ENCODE measurements at places on chromosomes 1 and 21.

DNA sequence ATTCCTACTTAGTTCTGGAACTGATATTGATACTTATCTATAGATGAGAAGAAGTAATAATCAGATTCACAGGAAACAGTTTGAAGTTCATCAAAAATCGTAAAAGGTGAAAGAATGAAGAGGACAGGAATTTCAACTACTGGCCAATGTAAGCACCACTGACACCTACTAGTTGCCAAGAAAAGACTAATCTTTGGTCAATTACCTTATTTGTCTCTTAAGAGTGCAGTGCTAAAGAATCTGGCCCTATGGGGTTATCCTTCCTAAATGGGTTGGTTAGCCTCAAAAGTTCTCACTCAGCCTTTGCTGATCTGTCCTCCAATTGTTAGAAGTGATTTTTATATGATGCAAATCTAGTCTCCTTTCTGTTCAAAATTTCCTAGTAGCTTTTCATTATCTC, 29.5 kb downstream of the ADSS2 start:
- DNase-seq: no peak

DNA sequence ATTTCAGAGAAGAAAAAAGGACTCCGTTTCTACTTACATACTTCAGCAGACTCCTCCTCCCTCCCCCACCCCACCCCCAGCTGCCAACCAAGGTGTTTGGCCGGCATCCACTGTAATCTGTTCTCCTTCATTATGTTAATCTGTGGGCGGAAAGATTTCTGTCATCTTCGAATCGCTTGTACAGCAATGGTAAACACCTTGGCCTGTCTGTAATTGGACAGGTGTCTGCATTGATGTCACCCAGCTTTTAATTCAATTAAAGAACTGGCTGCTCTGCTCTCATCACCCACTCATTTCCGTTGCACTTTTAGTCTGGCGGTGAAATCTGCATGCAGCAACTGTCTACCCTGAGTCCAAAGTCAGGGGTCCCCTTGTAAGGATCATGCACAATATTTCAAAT, 368.6 kb downstream of the USH2A start:
- DNase-seq: no peak

DNA sequence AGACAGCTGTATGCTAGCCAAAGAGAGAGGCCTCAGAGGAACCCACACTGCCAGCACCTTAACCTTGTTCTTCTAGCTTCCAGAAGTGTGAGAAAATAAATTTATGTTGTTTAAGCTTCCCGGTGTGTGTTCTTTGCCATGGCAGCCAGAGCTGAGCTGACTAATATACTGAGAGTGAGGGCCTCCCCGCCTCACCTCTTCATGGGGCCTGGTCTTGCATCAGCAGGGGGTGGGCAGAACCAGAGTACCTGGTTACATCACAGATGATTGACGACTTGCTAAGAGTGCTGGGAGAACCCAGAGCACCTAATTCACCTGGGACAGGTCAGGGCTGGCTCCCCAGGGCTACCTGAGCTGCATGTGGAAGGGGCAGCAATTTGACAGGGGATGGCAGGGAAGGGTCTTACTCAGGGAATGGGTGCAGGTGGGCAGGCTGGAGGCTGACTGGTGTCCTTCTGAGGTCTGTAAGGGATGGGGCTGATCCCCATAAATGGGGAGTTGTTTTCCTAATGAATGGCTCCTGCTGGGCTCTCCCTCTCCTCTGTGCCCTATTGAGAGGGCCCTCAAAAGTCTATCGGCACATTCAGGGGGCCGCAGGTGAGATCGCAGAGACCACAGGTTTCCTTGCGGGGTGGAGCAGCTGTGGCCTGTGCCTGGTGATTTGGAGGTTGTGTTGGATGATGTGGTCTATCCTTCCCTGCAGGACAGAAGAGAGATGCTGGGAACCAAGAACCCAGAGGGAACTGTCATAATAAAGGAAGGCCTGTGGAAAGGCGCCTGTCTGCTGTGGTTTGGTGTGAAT, 60.6 kb upstream of the ETV3 start:
- no peak for DNase-seq

DNA sequence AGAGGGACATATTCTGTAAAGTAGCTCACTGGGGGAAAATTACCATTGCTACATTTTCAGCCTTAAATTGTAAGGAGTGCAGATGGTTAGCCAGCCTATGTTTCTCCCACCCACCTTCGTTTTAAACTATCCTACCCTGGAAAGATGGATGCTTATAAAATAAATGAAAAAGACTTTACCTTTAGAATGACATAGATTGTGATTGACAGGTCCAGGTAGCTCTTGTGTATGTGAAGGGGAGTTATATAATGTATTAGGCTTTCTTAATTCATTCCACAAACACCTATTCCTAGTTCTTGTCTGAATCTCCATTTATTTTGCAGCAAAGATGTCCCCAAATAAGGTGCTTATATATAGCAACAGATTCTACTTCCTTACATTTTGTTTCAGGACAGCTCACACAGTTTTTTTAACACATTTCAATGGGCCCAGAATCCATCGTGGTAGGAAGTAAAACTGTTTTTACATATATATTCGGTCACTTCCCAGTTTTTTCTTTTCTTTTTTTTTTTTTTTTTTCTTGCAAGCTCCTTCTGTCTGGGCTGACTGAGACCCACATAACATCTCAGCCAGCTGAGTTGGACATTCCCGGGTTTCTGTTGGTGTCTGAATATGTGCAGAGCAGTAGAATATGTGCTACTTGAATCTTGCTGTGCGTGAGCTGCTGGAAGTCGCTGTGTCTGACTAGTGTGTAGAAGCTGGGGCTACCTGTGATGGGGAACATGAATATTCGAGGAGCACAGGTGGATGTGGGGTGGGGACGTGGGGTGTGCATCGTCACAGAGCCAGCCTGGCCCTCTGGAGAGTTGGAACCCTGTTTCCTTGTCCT, 27.8 kb downstream of the UCK2 start:
- no peak for DNase-seq

GRCh38 chr1:174447866-174448530, at the start of gene GPR52:
Gene GPR52 (plus strand): TSS chr1:174447964. CDS start chr1:174448112, 148 bp downstream.
- no peak for DNase-seq

DNA sequence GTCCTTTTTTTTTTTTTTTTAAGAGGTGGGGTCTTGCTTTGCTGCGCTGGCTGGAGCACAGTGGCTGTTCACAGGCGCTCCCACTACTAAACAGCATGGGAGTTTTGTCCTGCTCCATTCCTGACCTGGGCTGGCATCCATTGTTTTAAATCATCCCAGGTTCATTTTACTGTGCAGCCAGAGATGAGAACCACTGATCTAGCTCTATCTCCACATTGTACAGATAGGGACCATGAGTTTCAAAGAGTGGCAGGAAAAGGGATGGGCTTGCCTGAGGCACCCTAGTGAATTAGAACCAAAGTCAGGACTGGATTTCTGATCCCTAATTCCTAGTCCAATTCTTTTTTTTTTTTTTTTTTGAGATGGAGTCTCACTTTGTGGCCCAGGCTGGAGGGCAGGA, 7.2 kb upstream of the TMEM222 start:
- no peak for DNase-seq

DNA sequence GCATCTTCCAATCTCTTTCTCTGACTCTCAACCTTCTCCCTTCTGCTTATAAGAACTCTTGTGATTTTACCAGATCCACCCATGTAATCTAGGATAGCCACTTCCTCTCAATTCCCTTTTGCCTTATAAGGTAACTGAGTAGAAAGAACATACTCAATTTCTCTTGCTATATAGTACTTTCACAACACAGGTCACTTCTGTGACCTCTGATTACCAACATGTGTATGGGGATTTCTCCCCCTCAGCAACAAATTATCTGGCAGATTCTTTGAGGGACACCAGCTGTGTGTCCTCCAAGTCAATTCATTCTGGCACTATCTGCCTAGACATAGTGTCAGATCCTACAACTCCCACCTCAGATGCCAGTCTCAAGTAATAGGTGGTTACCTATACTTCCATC, 62.5 kb downstream of the IL23R start:
- DNase-seq: no peak

DNA sequence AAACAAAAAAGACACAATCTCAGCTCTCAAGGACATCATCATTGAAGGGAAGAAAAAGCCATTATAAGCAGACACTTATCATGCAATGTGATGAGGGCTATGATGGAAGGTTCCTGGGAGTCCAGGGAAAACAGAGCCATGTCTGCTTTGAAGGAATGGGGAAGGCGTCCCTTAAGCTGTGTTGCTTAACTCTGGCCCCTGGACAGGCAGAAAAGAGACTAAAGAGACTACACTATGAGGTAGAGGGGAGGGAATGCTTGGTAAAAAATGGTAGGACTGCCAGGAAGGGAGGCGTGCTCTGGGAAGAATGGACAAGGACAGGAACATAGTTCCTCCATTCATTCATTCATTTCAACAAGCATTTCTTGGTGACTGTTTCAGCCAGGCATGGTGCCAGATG, 21.2 kb downstream of the ASAP3 start:
- no peak for DNase-seq

- no peak for DNase-seq
Observed at GRCh38 chr1:39977202-39977601, 22.3 kb downstream of the MFSD2A start.

GRCh38 chr1:208154679-208155642, 89.2 kb downstream of the PLXNA2 start:
- no peak for DNase-seq

- no peak for DNase-seq
Observed at GRCh38 chr1:58883037-58883887, 99.4 kb upstream of the JUN start.

DNA sequence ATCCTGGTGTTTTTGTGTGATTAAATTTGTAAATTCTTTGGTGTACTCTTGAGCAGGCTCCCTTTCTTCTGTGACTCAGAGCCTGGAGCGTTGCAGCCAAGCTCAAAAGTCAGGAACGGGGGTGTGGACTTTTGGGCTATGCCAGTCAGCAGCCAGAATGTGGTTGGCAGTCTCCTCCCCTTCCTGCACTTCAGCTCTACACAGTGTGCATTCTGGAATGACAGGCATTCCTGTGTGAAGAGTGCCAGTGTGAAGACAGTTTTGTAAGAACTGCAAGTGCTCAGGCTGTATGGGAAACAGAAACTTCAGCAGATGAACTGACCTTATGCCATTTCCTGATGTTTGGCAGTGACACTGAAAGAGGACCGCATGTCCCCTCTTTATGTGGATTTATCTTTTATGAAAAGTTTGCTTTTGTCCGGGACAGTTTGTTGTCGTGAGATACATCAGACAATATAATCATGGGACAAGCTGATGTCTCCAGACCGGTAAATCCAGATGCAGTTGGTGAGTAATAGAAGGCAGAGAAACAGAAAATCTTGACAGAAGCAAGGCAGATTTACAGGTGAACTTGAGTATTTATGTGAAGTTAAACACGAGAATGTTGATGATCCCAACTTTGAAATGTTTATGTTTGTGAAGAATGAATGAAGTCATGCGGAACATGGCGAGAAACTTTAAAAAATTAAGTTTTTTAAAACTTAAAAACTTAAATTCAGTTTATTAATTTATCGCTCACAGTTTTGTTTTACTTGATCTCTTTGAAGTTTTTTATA, 67.7 kb upstream of the RCC1 start:
- peak; percentile 70 for DNase-seq

GRCh38 chr1:210340311-210340710, 11.6 kb downstream of the HHAT start:
- DNase-seq: no peak

GRCh38 chr1:59186656-59187055, 110.2 kb upstream of the FGGY start:
- DNase-seq: peak; percentile 59
